Smooth muscle cell of the umbilical artery (primary cell): ENCODE measurements at places on chromosomes 4 and X. TPM values are rescaled to one million over a fixed set of nuclear protein-coding genes. Genes with fewer than 3 reads are reported as not detected.

UNC5C gene
- not detected in 2 replicates for total RNA-seq

SSX4B gene
- total RNA-seq: not detected in 2 replicates

ETDA gene
- not detected in 2 replicates for total RNA-seq

CSAG2 gene
- total RNA-seq: not detected in 2 replicates

HDAC8 gene
- total RNA-seq: 42.4 and 53.4 TPM in 2 replicates

TMSB15C gene
- total RNA-seq: 3.6 TPM in 2 replicates

RASGEF1B gene
- total RNA-seq: 0.30 TPM in 1 of 2 replicates, not detected in the other

ARR3 gene
- total RNA-seq: not detected in 2 replicates

L1CAM gene
- 0.59 and 2.6 TPM in 2 replicates for total RNA-seq

TFDP3 gene
- not detected in 2 replicates for total RNA-seq

STARD8 gene
- 0.59 and 4.0 TPM in 2 replicates for total RNA-seq

PLAC8 gene
- total RNA-seq: not detected in 2 replicates

CT47B1 gene
- not detected in 2 replicates for total RNA-seq

REELD1 gene
- total RNA-seq: not detected in 2 replicates

CXCL3 gene
- 6.5 and 11.9 TPM in 2 replicates for total RNA-seq

EDA gene
- total RNA-seq: under 0.01 and 0.23 TPM in 2 replicates

SHISA3 gene
- total RNA-seq: 0.30 TPM in 1 of 2 replicates, not detected in the other

S100P gene
- total RNA-seq: not detected in 2 replicates

KLF8 gene
- under 0.01 and 0.55 TPM in 2 replicates for total RNA-seq

RAB39B gene
- total RNA-seq: 0.69 and 1.5 TPM in 2 replicates

DRD5 gene
- not detected in 2 replicates for total RNA-seq

MAGEC3 gene
- total RNA-seq: not detected in 2 replicates

ZNF280C gene
- 2.4 and 4.1 TPM in 2 replicates for total RNA-seq

EDA2R gene
- total RNA-seq: 3.3 and 9.5 TPM in 2 replicates

ARSJ gene
- 23.5 and 37.6 TPM in 2 replicates for total RNA-seq
